Thymus (tissue), 14 donors: ENCODE measurements at places on chromosomes 1 and 21.

DNA sequence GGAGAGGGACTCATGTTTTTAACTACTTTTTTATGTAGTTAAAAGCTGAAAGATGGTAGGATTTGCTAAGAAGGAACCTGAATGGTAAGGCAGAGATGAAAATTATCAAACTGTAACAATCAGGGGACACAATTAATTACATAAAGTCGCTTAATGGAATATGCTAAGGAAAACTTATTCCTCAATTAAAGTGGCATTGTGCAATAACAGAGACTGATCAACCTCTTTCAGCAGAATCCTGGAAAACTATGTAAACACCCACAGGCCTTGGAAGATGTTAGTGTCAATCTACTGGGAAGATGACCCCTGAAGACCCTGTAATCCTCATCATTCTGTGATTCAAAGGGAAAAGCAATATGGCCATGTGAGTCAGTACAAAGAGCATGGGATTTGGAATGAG, 46.8 kb upstream of the NPL start:
- H3K4me1 ChIP-seq: no peaks in the 10 kb centered on the region
- no peak overlapping the region for H3K4me3 ChIP-seq
- H3K27me3 ChIP-seq: no peaks in the 10 kb centered on the region
- no peak overlapping the region for H3K27ac ChIP-seq

- H3K4me1 ChIP-seq: no peaks in the 10 kb centered on the region
- H3K27me3 ChIP-seq: no peaks in the 10 kb centered on the region
- H3K4me3 ChIP-seq: no peak overlapping the region
- H3K36me3 ChIP-seq: no peaks in the 10 kb centered on the region
Measured at GRCh38 chr1:182720463-182720862, 36.1 kb upstream of the RGS8 start.

- peaks cover 46% of the 10 kb centered on the region for H3K4me1 ChIP-seq
- no peaks in the 10 kb centered on the region for H3K27me3 ChIP-seq
- no peak overlapping the region for H3K27ac ChIP-seq
- no peak for DNase-seq
Measured at GRCh38 chr1:235019471-235019870, 109.2 kb downstream of the TOMM20 start.

DNA sequence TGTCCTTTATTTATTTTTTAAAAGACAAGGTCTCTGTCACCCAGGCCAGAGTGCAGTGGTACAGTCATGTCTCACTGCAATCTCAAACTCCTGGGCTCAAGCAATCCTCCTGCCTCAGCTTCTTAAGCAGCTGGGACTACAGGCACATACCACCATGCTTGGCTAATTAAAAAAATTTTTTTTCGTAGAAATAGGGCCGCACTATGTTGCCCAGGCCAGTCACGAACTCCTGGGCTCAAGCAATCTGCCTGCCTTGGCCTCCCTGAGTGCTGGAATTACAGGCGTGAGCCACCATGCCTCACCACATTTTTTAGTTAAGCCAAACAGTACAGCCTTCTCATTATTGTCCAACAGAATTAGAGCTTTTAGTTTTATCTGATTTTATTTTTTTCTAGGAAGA, 7.4 kb upstream of the ADAR start:
- DNase-seq: no peak
- H3K27ac ChIP-seq: no peak overlapping the region
- H3K36me3 ChIP-seq: peaks cover 8% of the 10 kb centered on the region

GRCh38 chr1:150420560-150421265, 56.8 kb downstream of the RPRD2 start:
- DNase-seq: no peak
- H3K4me3 ChIP-seq: no peak overlapping the region
- no peak overlapping the region for H3K27ac ChIP-seq
- peaks cover 10% of the 10 kb centered on the region for H3K36me3 ChIP-seq

DNA sequence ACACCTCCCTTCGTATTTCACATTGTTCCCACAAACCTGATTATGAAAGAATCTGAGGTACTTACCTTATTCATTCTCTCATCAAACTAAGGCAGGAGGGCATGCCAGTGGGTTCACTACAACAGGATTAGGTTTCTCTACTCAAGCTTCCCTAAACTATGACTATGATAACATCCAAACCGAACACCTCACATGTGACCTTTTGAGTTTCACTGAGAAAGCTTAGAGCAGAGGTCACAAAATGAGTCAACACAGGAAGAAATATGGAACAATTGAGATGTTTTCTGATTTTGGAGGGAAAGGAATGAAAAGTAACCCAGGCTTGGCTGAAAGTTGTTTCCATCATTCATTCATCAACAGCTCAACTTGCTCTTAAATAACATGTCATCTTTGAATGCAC, 24.1 kb downstream of the UBR4 start:
- no peaks in the 10 kb centered on the region for H3K27me3 ChIP-seq
- no peaks in the 10 kb centered on the region for H3K4me1 ChIP-seq
- H3K27ac ChIP-seq: no peak overlapping the region
- peaks cover 68% of the 10 kb centered on the region for H3K36me3 ChIP-seq
- DNase-seq: no peak

GRCh38 chr1:84301785-84302385, 377 bp downstream of the SAMD13 start:
- peak; percentile 43 for DNase-seq
- peak overlapping the region; percentile 88 for H3K27ac ChIP-seq
- H3K4me3 ChIP-seq: peak overlapping the region; percentile 55
- no peaks in the 10 kb centered on the region for H3K36me3 ChIP-seq
- no peaks in the 10 kb centered on the region for H3K27me3 ChIP-seq

GRCh38 chr1:193774536-193775323, 588.3 kb upstream of the B3GALT2 start:
- H3K27ac ChIP-seq: no peak overlapping the region
- no peaks in the 10 kb centered on the region for H3K36me3 ChIP-seq
- no peaks in the 10 kb centered on the region for H3K27me3 ChIP-seq
- no peak for DNase-seq

- no peaks in the 10 kb centered on the region for H3K27me3 ChIP-seq
- no peak overlapping the region for H3K27ac ChIP-seq
- H3K4me3 ChIP-seq: no peak overlapping the region
- H3K4me1 ChIP-seq: no peaks in the 10 kb centered on the region
- peaks cover 93% of the 10 kb centered on the region for H3K36me3 ChIP-seq
- no peak for DNase-seq
Measured at GRCh38 chr1:15941044-15941840, 34.7 kb downstream of the ZBTB17 start.

DNA sequence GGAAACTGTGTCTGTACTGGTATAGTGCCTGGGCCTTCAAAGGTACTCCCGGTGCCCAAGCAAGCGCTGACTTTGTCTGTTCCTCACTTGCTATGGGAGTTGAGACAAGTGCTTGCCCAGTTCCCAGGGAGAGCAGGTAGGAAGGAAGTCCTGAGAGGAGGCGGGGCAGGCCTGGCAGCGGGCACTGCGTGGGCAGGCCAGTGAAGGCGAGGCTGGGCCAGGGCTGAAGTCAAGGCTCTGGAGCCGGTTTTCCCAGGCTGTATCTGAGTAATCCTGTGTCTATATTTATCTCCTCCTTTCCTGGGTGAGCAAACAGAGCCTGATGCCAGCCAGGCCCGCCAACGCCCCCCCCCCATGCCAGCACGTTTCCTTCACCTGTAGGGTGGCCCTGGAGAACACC, 15.9 kb upstream of the EDN2 start:
- H3K4me1 ChIP-seq: peaks cover 11% of the 10 kb centered on the region
- no peak overlapping the region for H3K4me3 ChIP-seq
- no peak overlapping the region for H3K27ac ChIP-seq
- no peak for DNase-seq

DNA sequence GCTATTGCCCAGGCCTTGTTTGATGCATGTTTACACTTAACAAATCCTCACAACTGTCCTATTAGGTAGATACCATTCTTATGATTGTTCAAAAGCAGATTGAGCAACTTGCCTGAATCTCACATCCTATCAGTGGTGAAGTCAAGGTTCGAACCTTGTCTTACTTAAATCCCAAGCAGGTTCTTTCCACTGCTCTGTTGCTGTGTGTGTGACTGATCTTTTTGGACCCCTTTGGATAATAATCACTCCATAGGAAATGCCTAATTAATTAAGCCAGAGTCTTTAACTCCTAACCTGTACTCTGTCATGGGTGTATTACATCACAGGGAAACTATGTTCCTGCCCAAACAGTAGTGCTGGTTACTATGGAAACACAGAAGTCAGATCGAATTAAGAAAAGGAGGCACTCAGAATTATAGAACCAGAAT, 84.2 kb downstream of the SPATA46 start:
- no peaks in the 10 kb centered on the region for H3K4me1 ChIP-seq
- no peak overlapping the region for H3K27ac ChIP-seq
- no peaks in the 10 kb centered on the region for H3K36me3 ChIP-seq
- no peak for DNase-seq

GRCh38 chr21:39946199-39946598, 79.0 kb downstream of the PCP4 start:
- H3K27ac ChIP-seq: no peak overlapping the region
- H3K4me3 ChIP-seq: no peak overlapping the region
- no peaks in the 10 kb centered on the region for H3K27me3 ChIP-seq
- H3K36me3 ChIP-seq: no peaks in the 10 kb centered on the region
- no peak for DNase-seq

DNA sequence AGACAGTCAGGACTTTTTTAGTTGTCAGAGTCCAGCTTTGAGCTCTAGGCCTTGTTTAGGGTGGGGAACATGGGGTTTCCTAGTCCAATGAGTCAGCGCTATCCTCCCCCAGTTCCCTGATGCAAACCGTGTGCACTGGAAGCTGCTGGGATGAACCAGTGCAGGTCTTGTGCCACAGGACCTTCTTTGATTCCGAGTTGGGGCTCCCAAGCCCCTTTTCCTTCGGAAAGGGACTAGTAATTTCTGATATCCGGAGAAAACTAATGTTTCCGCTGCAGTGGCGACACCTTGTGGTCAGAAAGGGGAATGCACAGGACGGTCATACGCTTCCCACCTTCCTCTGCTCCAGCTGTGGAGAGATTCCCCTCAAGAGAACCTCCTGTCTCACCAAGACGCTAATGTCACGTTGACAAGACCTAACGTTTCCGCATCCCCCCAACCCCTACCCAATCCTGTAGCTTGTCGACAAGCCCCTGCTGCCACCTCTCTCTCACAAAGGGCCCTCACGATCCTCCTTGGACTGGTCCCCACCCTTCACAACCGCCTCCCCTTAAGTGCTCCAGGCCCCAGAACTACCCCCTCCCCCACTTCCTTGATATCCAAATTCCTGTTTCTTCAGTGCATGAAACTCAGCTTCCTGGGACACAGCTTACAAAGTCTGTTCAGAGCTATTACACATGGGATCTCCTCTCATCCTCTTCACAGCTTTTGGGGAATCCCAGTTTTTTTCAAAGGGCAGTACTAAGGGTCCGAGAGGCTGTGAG, 30.9 kb downstream of the GPA33 start:
- peak; percentile 47 for DNase-seq
- H3K36me3 ChIP-seq: no peaks in the 10 kb centered on the region
- no peak overlapping the region for H3K4me3 ChIP-seq

GRCh38 chr1:42348498-42348897, 13.5 kb upstream of the FOXJ3 start:
- DNase-seq: no peak
- H3K36me3 ChIP-seq: no peaks in the 10 kb centered on the region
- H3K4me1 ChIP-seq: no peaks in the 10 kb centered on the region
- H3K4me3 ChIP-seq: no peak overlapping the region
- H3K27ac ChIP-seq: no peak overlapping the region

DNA sequence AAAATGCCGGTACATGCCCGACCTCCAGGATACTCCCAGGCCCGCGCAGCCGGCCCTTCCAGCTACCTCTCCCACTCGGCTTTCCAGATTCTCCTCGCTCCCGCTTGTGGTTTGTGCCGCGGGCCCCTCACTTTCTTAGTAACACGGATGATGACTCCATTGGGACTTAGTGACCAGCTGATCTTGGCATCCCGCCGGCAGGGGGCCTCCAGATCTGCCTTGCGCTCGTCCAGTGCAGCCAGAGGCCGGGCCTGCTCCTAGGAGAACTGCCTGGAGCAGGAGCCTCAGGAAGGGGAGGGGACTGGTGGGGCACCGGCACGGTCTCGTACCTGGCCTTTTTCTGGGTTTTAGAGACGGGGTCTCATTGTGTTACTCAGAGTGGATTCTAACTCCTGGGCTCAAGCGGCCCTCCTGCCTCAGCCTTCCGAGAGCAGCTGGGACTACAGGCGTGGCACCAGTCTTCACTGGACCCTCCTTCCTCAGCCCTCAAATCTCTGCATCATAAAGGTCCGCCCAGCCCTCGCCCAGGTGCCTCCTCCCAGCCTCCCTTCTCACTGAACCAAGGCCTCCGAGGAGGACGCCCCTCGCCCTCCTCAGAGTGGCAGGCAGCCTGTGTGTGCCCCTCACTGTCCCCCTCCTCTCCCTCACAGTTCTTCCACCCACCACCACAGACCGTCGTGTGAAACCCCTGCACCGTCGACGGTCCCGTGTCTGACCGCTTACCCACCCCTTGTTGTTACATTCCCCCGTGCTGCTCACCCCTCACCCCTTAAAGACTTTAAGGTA, 78.6 kb downstream of the SLC25A24 start:
- peaks cover 22% of the 10 kb centered on the region for H3K4me1 ChIP-seq
- no peaks in the 10 kb centered on the region for H3K27me3 ChIP-seq
- H3K4me3 ChIP-seq: no peak overlapping the region
- DNase-seq: no peak
- H3K27ac ChIP-seq: no peak overlapping the region
